ENCODE measurements at places on chromosomes 2 and 18. TPM values are rescaled to one million over a fixed set of nuclear protein-coding genes. Genes with fewer than 3 reads are reported as not detected.

DNA sequence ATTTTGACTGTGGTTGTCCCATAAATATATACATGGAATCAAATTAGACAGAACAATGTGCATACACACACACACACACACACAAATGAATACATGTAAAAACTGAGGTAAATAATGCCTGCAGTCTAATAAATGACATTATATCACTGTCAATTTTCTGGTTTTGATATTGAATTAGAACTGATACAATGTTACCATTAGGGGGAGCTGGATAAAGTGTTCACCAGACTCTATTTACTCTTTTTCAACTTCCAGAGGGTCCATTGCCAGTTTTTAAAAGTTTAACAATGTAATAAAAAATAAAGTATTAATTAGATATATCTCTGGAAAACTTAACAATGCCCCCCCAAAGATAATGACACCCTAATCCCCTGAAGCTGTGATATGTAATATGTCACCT lies 1666.8 kb upstream of the TMEFF2 start:
- no peak for DNase-seq

Gene ZSWIM2
- not detected for polyA plus RNA-seq

GRCh38 chr2:60533101-60534051 lies 20.1 kb downstream of the BCL11A start:
- no peak for DNase-seq

DNA sequence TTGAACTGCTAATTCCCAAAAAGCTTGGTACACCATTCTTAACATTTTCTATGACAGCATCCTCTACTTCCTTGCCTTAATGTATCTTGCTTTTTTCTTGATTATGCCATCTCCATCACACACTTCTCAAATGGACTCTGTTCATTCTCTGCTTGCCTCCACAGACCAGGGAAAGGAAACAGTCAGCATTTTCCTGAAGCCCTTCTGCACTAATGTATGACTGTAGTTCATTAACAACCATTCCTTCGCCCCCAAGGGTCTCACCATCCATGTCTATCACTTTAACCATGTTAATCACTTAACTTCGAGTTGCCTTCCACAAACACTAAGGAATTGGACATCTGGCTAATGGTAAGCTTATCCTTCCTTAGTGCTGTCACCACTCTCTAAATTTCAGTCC lies 54.8 kb downstream of the COBLL1 start:
- DNase-seq: no peak

- no peak for DNase-seq
Measured at GRCh38 chr2:77161009-77161408, 361.2 kb downstream of the LRRTM4 start.

GRCh38 chr2:9416267-9416961 lies 6.9 kb downstream of the ITGB1BP1 start:
- no peak for DNase-seq

GRCh38 chr2:102094917-102095316 lies 47.6 kb upstream of the IL1R1 start:
- DNase-seq: no peak

DNA sequence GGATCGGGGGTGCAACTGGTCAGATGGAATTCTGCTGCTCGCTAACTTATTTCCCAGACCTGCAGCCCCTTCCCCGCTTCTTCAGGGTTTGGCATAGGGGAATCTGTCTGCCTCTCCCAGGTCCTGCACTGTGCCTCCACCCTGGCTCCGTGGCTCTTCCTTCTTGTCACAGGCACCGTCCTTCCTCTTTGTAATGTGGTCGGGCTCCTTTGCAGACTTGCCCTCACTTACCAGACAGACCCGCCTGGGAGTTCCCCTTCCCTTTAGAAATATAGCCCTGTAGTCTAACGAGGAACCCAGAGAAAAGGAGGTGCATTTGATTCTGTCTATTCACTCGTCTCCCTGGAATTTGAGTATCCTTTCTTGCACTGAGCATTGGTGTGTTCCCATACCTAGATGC lies 63.9 kb upstream of the PAX8 start:
- DNase-seq: no peak

GRCh38 chr2:130947967-130948366 lies 111.3 kb downstream of the ARHGEF4 start:
- no peak for DNase-seq

- no peak for DNase-seq
Measured at GRCh38 chr2:51011254-51011653, 20.7 kb downstream of the NRXN1 start.
